Motor neuron (in vitro differentiated cells): ENCODE measurements at places on chromosomes 16 and 17.
A peak's percentile ranks its signal among the peaks of the same experiment; 100 is the strongest.

GRCh38 chr17:34485999-34486398, 93.4 kb upstream of the TMEM132E start:
- ATAC-seq = no peak

DNA sequence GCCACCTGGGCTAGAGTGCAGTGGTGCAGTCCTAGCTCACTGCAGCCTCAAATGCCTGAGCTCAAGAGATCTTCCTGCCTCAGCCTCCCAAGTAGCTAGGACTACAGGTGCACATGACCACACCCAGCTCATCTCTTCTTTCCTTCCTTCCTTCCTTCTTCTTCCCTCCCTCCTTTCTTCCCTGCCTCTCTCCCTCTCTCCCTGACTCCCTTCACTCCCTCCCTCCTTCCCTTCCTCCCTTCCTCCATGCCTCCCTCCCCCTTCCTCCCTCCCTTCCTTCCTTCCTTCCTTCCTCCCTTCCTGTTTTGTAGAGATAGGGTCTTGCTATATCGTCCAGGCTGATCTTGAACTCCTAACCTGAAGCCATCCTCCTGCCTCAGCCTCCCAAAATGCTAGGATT, 23.5 kb upstream of the USP36 start:
- no peak for ATAC-seq

DNA sequence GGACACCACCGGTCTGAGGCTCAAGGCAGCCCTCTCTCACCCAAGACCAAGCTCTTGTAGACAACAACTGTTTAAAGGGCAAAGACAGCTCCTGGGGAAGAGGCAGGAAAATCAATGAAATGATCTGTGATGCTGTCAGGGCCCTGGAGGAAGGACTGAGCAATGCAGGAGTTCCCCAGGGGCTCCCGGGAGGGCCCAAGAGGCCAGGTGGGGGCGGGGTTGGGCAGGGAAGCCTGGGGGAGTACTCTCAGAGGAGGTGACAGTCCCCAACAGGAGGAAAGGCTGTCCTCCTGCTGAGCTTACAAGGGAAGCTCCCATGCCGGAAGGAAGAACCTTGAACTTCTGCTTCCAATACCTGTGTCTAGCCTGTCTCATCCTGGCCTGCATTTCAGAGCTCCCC, 8.3 kb upstream of the NOS2 start:
- no peak for ATAC-seq

GRCh38 chr16:30942426-30942806, 6.5 kb upstream of the ORAI3 start:
- no peak for ATAC-seq

GRCh38 chr16:57609541-57610401, 18.7 kb upstream of the ADGRG1 start:
- no peak for ATAC-seq

- no peak for ATAC-seq
Measured at GRCh38 chr17:82106688-82107305, 8.8 kb upstream of the FASN start.

- no peak for ATAC-seq
Measured at GRCh38 chr17:80129006-80129565, 17.8 kb downstream of the EIF4A3 start.

GRCh38 chr17:1736348-1737281, 6.1 kb upstream of the SERPINF2 start:
- peak; percentile 80 for ATAC-seq

GRCh38 chr17:78576389-78577112, 645 bp downstream of the DNAH17 start:
- no peak for ATAC-seq

- ATAC-seq = peak; percentile 70
Measured at GRCh38 chr16:87465306-87465705, 27.5 kb downstream of the ZCCHC14 start.

GRCh38 chr17:82400830-82401229, 17.3 kb upstream of the HEXD start:
- peak; percentile 50 for ATAC-seq

- no peak for ATAC-seq
Measured at GRCh38 chr16:87812200-87812656, 46.4 kb upstream of the KLHDC4 start.

- peak; percentile 14 for ATAC-seq
Measured at GRCh38 chr17:48528936-48529682, 1.7 kb downstream of the HOXB1 start.

- ATAC-seq = no peak
Measured at GRCh38 chr17:58686980-58687379, 4.9 kb downstream of the TEX14 start.

- peak; percentile 91 for ATAC-seq
Measured at GRCh38 chr17:17641621-17642409, 39.4 kb upstream of the RAI1 start.

DNA sequence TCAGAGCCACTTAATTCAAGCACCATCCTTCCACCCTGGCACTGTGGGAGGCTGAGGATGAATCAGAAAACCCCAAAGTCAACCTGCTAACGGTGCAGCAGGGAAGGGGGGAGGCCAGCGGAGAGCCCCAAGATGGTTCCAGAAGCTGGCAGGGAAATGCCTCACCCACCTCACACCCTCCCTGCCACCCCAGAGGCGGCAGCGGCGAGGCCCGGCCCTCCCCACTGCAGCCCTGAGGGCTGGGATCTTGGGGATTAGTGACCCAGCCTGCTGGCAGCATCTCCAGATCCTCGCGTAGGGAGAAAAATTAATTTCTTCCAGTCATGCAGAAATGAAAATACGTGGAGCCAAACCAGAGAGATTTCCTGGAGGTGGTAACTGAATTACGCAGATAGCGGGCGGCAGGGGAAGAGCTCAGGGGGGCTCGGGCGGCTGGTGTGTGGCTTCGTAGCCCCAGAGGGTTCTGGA, 38.2 kb downstream of the CBFA2T3 start:
- no peak for ATAC-seq
